GM23248 (cell line): ENCODE measurements at places on chromosomes 2 and 18.
A peak's percentile ranks its signal among the peaks of the same experiment; 100 is the strongest.

GRCh38 chr2:76307495-76307894, 596.8 kb upstream of the GCFC2 start:
- H3K27ac ChIP-seq, result no peak overlapping the region
- DNase-seq, result no peak
- no peaks in the 10 kb centered on the region for H3K27me3 ChIP-seq

DNA sequence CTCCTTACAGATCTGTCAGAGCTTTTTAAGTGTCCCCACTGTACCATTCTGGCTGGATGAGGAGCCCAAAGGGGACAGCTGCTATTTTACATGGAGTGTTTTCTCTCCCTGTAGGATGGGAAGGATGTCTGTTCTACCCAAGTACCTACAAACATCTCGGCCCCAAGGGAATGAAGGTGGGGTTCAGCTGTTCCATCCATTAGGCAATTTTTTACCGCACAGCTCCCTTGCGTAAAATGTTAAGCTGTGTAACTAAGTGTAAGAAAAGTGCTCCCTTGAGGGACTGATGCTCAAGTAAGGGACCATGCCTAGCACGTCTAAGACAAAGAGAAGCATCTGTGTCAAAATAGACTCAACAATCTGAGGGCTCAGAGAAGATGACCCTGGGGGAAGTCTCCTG, 180.3 kb downstream of the MYO5B start:
- no peak for DNase-seq
- no peaks in the 10 kb centered on the region for H3K36me3 ChIP-seq
- H3K4me3 ChIP-seq, result no peak overlapping the region
- peaks cover 11% of the 10 kb centered on the region for H3K27me3 ChIP-seq
- no peaks in the 10 kb centered on the region for H3K4me1 ChIP-seq
- H3K27ac ChIP-seq, result no peak overlapping the region

GRCh38 chr2:240383099-240383758, 52.2 kb upstream of the GPC1 start:
- no peaks in the 10 kb centered on the region for H3K36me3 ChIP-seq
- no peak for DNase-seq
- no peaks in the 10 kb centered on the region for H3K27me3 ChIP-seq
- no peak overlapping the region for H3K4me3 ChIP-seq

- H3K4me1 ChIP-seq, result no peaks in the 10 kb centered on the region
- H3K27ac ChIP-seq, result no peak overlapping the region
- no peak overlapping the region for H3K4me3 ChIP-seq
These were observed 297.1 kb upstream of the FSIP2 start for GRCh38 chr2:185441486-185442005.

DNA sequence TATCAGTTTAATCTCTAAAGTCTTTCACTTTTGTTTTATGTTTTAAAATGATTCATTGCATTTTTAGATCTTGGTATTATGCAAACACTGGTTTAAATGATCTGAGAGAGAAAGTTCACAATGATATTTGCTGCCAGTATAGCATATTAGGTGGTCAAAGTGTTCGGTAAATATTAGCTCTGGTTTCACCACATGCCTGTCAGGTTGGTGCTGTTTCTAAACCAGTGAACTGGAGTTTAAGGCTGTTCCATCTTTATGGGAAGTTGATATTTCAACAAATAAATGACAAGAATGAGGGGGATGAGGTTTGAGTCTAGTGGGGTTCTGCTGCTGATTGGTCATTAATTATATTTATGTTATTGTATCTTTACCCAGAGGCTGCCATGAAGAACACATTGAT, 436.4 kb downstream of the DCDC2C start:
- no peaks in the 10 kb centered on the region for H3K36me3 ChIP-seq
- H3K27me3 ChIP-seq, result no peaks in the 10 kb centered on the region
- no peak overlapping the region for H3K4me3 ChIP-seq
- DNase-seq, result no peak
- no peak overlapping the region for H3K27ac ChIP-seq

- H3K27me3 ChIP-seq, result no peaks in the 10 kb centered on the region
- no peak overlapping the region for H3K27ac ChIP-seq
- no peak overlapping the region for H3K4me3 ChIP-seq
- H3K36me3 ChIP-seq, result no peaks in the 10 kb centered on the region
These were observed 83.6 kb downstream of the RHOB start for GRCh38 chr2:20530520-20530919.

DNA sequence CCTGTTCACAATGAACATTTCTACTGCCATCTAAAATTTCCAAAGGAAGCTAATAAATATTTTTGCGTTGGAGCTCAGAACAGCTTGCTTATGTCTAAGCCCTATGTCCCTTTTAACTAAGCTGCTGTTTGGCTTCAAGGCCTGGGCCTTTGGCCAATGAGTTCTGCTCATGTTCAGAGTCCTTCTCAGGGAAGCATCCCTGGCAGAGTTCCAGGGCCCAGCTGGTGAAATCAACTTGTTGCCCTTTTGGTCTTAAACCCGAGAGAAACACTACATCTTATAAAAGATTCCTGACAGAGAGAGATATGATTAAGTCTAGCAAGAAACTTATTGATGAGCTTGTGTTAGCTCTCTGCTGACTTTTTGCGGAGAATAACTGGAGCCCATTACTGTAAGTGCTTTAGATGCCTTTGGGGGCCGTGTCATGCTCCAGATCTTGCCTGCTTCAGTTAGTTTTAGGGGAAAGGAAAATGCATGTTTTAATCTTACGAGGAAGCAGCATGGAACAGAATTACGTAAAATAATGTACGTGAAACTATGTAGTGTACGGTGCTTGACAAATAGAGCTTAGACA, 102.5 kb upstream of the NOSTRIN start:
- no peaks in the 10 kb centered on the region for H3K27me3 ChIP-seq
- H3K36me3 ChIP-seq, result no peaks in the 10 kb centered on the region
- DNase-seq, result peak; percentile 23
- no peak overlapping the region for H3K4me3 ChIP-seq
- H3K4me1 ChIP-seq, result no peaks in the 10 kb centered on the region

DNA sequence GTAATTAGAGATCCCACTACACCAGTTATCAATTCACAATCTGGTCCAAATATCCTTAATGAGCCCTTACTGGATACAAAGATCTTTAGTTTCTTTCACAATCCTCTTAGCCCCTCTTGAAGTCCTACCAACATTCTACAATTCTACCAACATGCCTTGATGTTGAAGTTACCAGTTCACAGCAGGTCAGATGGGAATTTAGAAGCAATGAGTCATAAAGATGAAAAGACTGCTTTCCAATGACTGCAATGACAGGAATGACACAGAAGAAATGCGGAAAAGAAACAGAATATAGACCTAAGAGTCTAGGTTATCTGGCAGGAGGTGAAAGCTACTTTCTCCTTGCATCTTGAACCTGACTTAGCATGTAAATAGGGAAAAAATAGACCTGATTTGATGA, 24.5 kb downstream of the RTTN start:
- peak; percentile 76 for DNase-seq
- no peaks in the 10 kb centered on the region for H3K27me3 ChIP-seq
- peaks cover 36% of the 10 kb centered on the region for H3K4me1 ChIP-seq
- H3K36me3 ChIP-seq, result no peaks in the 10 kb centered on the region

DNA sequence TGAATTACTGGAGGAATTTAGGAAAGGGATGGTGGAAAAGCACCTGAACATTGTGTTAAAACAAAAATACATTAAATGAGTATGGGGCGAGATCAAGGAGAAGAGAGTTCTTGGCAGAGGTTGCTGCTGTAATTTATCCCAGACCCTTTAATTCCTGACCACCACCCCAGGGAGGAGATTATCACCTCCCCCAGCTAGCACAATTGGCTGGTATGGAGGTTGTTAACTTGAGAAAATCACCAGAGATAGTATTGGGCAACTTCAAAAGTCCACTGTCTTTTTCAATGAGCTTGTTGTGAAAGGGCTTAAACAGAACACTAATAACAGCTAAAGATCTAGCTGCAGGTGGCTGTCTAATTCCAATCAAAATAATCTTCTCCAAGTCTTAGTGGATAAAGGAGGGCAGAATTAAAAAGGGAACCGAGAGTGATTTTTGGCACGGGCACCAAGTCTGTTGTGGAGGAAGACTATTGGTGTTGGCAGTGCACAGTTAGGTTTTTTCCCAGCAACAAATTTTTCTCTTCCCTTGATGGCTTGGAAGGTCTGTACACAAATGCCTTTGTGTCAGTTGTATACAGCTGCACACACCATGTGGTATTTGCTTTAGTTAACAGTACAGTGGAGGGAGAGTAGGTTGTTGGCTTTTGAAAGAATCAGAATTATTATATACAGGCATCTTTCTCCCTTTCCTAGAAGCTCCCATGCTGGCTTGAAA, 289.5 kb downstream of the SLC4A3 start:
- no peak overlapping the region for H3K4me3 ChIP-seq
- no peak overlapping the region for H3K27ac ChIP-seq
- no peaks in the 10 kb centered on the region for H3K36me3 ChIP-seq
- H3K27me3 ChIP-seq, result peaks cover 20% of the 10 kb centered on the region
- no peak for DNase-seq

DNA sequence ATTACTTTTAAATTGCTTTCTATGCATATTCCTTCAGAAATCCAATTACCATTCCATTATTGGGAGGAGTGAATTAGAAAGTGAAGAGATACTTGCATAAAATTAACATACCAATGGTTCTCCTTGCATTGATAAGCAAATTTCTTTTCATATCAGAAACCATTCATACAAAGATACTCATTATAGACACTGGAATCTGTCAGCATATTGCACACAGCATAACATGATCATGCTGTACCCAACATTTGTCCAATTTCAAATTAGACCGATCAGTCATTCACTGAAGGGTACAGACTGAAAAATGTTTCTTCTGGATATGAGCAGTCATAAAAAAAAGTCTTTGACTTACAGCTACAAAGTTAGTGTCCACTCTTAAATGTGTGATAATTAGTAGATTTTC, 175.6 kb downstream of the PID1 start:
- H3K36me3 ChIP-seq, result no peaks in the 10 kb centered on the region
- no peaks in the 10 kb centered on the region for H3K4me1 ChIP-seq
- no peak overlapping the region for H3K27ac ChIP-seq
- no peak for DNase-seq

GRCh38 chr2:133040170-133040569, 370.2 kb upstream of the LYPD1 start:
- DNase-seq, result peak; percentile 42
- H3K27ac ChIP-seq, result no peak overlapping the region
- H3K27me3 ChIP-seq, result no peaks in the 10 kb centered on the region

DNA sequence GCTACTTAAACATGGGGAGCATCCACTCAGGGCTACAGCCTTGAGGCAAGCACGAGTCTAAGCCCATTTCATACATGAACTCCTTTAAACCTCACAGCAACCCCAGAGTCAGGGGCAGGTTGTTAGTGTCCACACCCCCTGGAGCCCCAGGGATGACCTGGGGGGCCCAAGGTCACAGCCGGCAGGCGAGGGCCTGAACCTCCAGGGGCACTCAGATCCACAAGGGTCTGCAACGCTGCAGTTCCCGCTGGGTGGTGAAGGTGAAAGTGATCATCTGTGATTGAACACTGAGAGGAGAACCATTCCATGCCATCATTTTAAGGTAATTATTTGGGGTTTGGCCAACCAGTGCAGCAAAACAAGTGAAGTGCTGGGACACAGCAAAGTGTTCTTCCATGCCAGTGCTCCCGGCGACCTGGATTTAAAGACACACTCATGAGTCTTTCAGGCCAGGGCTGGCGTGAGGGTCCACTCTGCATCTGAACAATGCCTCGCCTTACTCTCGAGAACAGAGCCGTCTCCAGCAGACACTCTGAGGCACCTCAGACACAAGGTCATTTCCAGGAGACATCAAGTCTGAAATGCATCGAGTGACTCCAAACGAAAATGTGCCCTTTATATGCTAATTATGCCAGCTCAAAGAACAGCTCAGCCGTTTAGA, 61.6 kb upstream of the SNTG2 start:
- DNase-seq, result no peak
- no peaks in the 10 kb centered on the region; the same call in 1 of the 2 replicates for H3K27me3 ChIP-seq
- H3K27ac ChIP-seq, result no peak overlapping the region
- H3K4me1 ChIP-seq, result peaks cover 9% of the 10 kb centered on the region
- H3K36me3 ChIP-seq, result no peaks in the 10 kb centered on the region

DNA sequence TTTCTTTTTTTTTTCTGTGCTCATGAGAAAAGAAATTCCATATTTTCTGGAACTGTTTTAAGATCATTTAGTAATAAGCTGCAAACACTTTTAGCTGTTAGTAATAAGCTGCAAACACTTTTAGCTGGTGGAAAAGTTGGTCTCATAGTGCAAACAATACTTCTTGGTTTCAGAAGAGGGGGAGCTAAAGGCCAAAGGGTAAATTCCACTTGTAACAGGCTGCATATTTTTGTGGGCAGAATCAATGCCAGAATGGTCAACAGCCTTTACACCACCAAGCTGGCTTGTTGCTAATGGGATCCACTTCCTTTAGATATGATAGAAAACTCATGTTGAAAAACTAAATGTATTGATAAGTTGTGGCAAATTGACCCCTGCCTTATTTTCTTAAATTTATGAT, 356.8 kb downstream of the NR4A2 start:
- no peak overlapping the region for H3K27ac ChIP-seq
- no peak for DNase-seq
- no peak overlapping the region for H3K4me3 ChIP-seq
- no peaks in the 10 kb centered on the region for H3K4me1 ChIP-seq
- H3K27me3 ChIP-seq, result no peaks in the 10 kb centered on the region

DNA sequence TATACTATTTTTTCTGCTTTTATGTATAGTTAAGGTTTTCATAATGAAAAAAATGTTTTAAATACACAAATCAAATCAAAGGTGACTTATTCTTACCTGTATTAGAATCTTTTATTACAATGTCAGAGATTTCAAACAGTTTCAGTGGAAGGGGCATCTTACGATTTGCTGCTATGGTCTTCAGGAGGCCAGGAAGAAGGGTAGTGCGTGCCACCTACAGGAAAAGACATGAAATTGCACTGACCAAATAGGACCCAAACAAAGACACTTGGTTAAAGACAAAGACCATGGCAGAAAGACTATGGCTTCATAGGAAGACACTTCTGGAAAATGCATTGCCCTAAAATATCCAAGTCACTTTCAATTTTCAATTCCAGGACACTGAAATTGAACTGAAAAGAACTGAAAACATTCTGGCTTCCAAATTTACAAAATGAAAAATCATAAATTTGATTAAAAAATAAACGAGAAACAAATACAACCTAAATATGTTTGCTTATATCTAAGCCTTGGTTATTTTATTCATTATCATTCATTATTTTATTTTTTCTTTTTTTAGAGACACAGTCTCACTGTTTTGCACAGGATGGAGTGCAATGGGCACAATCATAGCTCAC, 42.1 kb downstream of the FARSB start:
- H3K36me3 ChIP-seq, result peaks cover 22% of the 10 kb centered on the region
- no peaks in the 10 kb centered on the region for H3K4me1 ChIP-seq
- no peaks in the 10 kb centered on the region for H3K27me3 ChIP-seq
- H3K27ac ChIP-seq, result no peak overlapping the region
- H3K4me3 ChIP-seq, result no peak overlapping the region

- peaks cover 45% of the 10 kb centered on the region for H3K4me1 ChIP-seq
- no peaks in the 10 kb centered on the region for H3K27me3 ChIP-seq
- H3K36me3 ChIP-seq, result no peaks in the 10 kb centered on the region
- H3K27ac ChIP-seq, result no peak overlapping the region
- no peak overlapping the region for H3K4me3 ChIP-seq
These were observed 86.1 kb downstream of the ACVR1 start for GRCh38 chr2:157789933-157790511.

GRCh38 chr18:79941473-79942119, 9.9 kb downstream of the SLC66A2 start:
- no peaks in the 10 kb centered on the region for H3K27me3 ChIP-seq
- DNase-seq, result no peak
- no peak overlapping the region for H3K4me3 ChIP-seq
- H3K36me3 ChIP-seq, result 0 out of 2 replicates have a peak, but pooled peaks cover 4% of the 10 kb centered on the region
- no peak overlapping the region for H3K27ac ChIP-seq

GRCh38 chr18:73677450-73677849, 470.2 kb downstream of the FBXO15 start:
- H3K27ac ChIP-seq, result no peak overlapping the region
- H3K4me3 ChIP-seq, result no peak overlapping the region
- no peak for DNase-seq
- H3K36me3 ChIP-seq, result no peaks in the 10 kb centered on the region
